ENCODE measurements at places on chromosomes 2 and 18. TPM values are rescaled to one million over a fixed set of nuclear protein-coding genes. Genes with fewer than 3 reads are reported as not detected.
A peak's percentile ranks its signal among the peaks of the same experiment; 100 is the strongest.

DNA sequence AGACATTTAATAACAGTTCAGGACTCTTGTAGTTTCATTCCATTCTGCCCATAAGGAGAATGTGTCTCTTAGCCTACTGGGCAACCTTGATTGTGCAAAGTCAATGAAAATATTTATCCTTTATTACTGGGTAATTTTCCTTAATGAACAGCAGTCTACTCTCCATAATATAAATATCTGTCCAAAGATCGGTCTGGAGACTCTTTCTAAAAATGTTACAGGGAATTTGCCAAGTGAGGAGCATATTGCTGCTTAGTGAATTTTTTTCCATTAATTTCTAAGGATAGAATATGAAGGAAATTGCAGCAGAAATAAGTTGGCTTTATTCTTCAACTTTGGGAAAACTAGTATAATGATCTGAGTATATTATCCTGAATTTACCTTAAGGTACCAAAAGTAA lies 817.1 kb upstream of the FSHR start:
- no peak for DNase-seq

GRCh38 chr2:200399636-200400035 lies 93.1 kb downstream of the SPATS2L start:
- no peak for DNase-seq

DNA sequence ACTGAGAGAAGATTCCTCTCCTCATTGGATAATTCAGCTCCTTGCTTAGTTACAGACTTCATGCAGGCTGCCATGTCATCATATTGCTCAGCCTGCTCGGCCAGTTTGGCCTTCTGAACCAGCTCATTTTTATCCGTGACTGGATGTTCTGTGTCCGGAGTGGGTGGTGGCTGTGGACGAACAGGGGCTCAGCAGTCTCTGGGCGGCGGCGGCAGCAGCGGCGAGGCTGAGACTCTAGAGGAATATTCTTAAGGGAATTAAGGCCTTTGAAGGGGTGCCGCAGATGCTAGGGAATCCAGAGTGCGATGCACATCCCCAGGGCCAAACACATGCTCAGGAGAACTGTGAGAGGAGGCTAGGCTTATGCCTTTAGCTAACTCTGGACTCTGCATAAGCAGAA lies 97.9 kb upstream of the GYPC start:
- DNase-seq, result no peak

DNA sequence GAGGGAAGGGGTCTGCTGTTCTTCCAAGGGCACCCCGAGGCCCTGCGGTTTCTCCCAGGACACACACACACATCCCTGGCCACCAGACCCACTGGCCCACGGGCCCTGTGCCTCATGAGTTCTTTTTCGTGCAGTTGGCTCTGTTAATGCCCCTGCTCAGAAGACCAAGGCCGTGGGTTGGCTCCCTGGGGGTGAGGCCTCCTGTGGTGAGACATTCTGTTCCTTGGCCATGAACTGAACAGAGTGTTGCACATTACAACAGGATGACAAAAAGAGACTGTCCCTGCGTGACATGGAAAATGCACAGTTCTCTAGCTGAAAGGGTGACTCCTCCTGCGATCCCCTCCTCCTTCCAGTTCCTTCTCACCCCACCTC lies 30.7 kb downstream of the SH2D6 start:
- DNase-seq, result no peak

- DNase-seq, result peak; percentile 44
Observed at GRCh38 chr2:101843048-101843447, 145.5 kb downstream of the MAP4K4 start.

DNA sequence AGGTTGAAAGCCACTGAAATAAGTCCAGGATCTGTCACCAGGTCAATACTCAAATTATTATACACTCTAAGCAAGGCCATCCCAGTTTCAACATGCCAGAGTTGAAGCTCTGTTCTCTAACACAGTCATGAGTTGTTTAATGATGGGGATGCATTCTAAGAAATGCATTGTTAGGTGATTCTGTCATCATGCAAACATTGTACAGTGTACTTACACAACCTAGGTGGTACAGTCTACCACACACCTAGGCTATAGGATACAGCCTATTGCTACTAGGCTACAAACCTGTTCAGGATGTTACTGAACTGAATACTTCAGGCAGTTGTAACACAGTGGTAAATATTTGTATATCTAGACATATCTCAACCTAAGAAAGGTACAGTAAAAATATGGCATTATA lies 162.2 kb downstream of the BAZ2B start:
- no peak for DNase-seq

DNA sequence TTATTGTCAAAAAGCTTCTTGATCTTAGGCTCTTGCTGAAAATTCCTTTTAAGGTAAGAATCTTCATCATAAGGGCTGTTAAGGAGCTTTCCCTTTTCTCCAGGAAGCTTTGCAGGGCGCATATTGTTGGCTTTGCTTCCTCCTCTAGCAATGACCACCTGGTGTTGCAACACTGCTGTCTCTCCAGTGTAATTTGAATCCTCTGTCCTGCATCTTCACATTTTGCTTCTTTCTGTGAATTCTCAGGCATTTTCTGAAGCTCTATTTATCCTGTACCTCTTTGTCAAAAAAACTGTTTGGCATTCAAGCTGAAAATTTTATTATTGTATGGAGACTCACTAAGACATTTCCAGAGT lies 533.1 kb upstream of the CHAC2 start:
- DNase-seq, result no peak

GRCh38 chr2:85309699-85310321 lies 18.0 kb downstream of the TGOLN2 start:
- DNase-seq, result no peak

- peak; percentile 78 for DNase-seq
Observed at GRCh38 chr18:54679318-54680149, 88.5 kb downstream of the DYNAP start.

GRCh38 chr18:23127090-23127489 lies 8.2 kb upstream of the CABLES1 start:
- DNase-seq, result no peak

DNA sequence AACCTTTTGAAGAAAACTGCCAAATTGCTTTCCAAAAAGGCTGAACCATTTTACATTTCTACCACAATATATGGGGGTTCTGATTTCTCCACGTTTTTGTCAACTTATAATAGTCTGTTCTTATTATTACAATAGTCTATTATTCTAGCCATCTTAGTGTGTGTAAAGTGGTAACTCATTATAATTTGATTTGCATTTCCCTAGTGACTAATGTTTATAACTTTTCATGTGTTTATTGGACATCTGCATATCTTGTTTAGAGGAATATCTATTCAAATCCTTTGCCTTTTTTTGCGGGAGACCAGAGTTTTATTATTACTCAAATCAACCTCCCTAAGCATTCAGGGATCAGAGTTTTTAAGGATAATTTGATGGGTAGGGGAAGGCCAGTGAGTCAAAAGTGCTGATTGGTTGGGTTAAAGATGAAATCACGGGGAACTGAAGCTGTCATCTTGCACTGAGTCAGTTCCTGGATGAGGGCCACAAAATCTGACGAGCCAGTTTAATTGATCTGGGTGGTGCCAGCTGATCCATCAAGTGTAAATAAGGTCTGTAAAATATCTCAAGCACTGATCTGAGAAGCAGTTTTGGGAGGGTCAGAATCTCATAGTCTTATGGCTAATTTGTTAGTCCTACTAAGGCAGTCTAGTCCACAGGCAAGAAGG lies 303.4 kb upstream of the NCKAP5 start:
- no peak for DNase-seq

- DNase-seq, result no peak
Observed at GRCh38 chr2:238203973-238204683, 633 bp upstream of the ILKAP start.

DNA sequence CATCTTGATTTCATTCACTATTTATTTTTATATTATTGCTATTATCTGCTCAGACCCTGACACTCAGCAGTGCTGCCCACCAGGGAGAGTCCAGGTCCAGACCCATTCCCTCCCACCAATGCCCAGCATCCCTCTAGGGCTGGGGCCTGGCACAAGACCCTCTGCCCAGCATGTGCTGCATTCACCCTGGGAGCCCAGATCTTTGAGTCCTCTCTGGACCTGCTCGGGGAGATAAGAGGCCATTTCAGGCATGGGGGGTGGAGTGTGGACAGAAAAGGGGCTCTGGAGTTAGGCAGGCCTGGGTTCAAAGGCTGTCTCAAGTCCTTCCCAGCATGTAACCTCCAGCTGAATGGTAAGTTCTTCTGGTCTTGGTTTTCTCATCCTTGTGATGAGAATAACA lies 209.6 kb downstream of the CYP26B1 start:
- no peak for DNase-seq

DNA sequence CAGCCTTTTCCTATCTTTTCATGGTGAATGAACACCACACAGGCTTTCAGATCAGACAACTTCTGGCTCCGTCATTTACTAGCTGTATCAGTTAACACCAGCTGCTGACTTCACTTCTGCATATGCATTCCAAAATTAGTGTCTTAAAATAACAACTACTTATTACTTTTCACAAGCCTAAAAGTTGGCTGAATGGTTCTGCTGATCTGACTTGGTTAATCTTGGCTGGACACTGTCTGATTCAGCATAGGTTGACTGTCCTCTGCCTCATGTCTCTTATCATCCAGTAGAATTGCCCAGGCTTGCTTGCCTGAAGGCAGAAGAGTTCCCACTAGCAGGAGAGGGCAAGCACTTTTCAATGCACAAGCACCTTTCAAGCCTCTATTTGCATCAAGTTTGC lies 72.7 kb downstream of the MARCHF4 start:
- DNase-seq, result peak; percentile 67

- DNase-seq, result peak; percentile 70
Observed at GRCh38 chr2:234964631-234965461, 13.0 kb downstream of the SH3BP4 start.

DNA sequence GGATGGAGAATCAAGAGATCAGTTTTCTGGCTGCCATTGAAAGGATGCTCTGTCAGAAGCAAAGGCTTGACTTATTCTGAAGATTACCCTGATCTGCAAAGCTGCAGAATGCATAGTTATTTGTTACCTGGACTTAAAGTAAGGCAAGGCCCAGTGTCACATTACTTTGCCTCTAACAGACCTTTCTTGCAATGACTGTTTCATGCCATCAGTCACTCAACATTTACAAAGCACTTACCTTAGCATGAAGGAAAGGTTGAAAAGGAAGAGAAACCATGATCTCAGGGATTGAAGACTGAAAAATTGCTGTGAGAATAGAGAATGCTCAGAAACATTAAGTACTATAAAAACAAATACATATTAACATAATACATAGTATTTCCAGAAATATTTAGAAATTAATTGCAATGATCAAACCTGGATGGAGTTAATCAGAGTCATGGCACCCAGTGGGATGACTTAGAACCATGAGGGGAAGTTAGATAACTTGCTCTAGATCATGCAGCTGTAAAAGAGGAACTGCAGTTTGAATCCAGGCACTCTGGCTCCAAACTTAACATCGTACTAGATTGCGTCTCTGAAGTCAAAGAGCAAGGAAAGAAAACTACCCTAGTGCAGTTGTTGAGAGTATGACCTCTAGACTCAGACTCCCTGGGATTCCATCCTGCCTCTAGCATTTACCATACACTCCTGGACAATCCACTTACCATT lies 26.5 kb upstream of the FAM117B start:
- no peak for DNase-seq

- DNase-seq, result no peak
Observed at GRCh38 chr2:166074430-166074829, 53.4 kb downstream of the SCN1A start.

DNA sequence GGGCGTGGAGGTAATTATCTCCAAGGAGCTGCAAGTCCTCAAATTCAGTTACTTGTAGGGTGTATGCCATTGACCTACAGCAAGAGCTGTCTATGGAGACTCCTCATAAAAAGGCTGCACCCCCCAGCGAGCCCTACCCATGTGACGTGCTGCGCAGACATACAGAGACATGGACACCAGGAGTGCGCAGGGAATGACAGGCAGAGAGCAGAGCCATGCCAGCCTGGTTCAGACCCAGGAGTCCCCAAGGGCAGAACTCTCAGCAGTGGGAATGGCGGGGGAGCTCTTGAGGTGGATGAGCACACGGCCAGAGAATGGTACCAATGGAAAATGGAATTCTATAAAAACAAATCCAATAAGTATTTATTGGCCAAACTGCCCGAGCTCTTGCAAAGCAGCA lies 310.1 kb downstream of the MYCN start:
- DNase-seq, result no peak

DNA sequence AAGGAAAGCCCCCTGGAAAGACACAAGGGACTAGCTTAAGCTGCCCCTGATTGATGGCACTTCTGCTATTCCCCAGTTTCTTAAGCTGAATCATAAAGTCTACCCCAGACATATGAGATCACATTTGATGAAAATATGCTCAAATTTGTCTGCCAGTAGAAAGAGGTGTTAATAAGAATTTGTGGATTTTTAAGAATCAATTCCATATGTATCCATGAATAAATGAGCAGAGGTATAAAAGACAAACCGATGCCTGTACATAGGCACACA lies 119.9 kb downstream of the CCBE1 start:
- DNase-seq, result no peak

- DNase-seq, result no peak
Observed at GRCh38 chr2:167771628-167772027, 475.8 kb downstream of the STK39 start.

DNA sequence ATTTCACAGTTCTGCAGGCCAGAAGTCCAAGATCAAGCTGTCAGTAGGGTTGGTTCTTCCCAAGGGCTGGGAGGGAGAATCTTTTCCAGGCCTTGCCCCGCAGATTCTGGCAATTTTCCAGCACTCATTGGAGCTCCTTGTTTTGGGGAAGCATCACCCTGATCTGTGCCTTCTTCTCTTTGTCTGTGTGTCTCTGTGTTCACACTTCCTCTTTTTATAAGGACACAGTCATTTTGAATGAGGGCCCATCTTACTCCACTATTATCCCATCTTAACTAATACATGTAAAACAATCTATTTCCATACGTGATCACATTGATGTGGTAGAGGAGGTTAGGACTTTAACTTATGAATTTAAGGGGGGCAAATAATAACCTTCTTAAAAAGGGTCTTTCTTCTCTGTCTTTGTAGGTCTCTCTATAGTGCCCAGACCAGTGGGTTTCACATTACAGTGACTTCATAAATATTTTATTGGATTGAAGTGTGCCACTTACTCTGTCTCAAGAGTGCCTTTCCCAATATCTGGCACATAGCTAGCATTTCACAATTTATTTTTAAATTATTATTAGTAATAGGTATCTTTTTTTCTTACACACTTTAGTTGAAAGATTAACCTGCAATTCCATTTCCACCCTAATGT lies 68.9 kb upstream of the CBLN2 start:
- no peak for DNase-seq

The ATP6V1B1 gene
- 0.24 TPM for total RNA-seq

The RBM44 gene
- total RNA-seq, result 0.09 TPM

The TTN gene
- total RNA-seq, result 0.48 TPM

The MC5R gene
- total RNA-seq, result not detected

The SGPP2 gene
- not detected for total RNA-seq

The SH3RF3 gene
- total RNA-seq, result 4.4 TPM

The KCNJ3 gene
- not detected for total RNA-seq

The ELOA2 gene
- not detected for total RNA-seq

The NPHP1 gene
- 6.4 TPM for total RNA-seq
